ENCODE measurements at places on chromosomes 6 and 20. TPM values are rescaled to one million over a fixed set of nuclear protein-coding genes. Genes with fewer than 3 reads are reported as not detected.

GRCh38 chr20:1569415-1569881 lies 11.9 kb upstream of the SIRPD start:
- no peak for DNase-seq

DNA sequence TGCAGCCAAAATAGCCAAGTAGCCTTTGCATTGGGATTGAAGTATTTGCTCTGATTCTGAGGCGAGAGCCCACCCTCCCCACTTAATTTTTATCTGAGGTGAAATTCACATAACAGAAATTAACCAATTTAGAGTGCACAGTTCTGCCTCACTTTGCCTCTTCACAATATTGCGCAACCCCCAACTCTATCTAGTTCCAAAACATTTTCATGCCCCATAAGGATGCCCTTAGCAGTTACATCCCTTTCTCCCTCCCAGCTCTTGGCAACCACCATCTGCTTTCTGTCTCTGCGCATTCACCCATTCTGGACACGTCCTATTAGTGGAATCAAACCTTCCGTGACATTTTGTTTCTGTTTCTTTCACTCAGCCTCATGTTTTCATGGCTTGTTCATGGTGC lies 9.0 kb downstream of the MAS1L start:
- DNase-seq: no peak

GRCh38 chr6:31642798-31643570 lies 9.5 kb downstream of the BAG6 start:
- no peak for DNase-seq

The MLIP gene
- not detected for total RNA-seq

The XKR7 gene
- 0.73 TPM for total RNA-seq

GRCh38 chr6:100719883-100720682 lies 161.0 kb downstream of the ASCC3 start:
- peak; percentile 1 for DNase-seq

The TPX2 gene
- total RNA-seq: 119 TPM

The PAK5 gene
- total RNA-seq: 0.22 TPM

All from H7 (cell line).